Fibroblast of lung (primary cell): ENCODE measurements at places on chromosomes 12 and 14.

DNA sequence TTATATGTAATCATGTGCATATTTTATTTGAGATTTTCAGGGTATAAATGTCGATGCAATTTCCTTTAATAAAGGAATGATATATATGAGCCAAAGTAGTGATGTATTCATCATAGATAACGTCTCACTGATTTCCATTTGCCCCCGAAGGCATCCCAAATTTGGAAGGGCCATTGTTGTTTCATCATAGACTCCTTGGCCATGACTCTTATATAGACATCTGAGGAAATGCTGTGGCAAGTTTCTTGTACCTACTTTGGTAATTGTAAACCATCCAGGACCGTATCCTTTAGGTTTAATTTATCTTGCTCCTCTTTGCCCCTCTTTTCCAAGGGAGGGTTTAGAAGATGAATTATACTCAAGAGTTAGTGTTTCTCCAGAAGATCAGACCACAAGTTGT, 84.7 kb downstream of the SAMD4A start:
- DNase-seq = peak; percentile 44

DNA sequence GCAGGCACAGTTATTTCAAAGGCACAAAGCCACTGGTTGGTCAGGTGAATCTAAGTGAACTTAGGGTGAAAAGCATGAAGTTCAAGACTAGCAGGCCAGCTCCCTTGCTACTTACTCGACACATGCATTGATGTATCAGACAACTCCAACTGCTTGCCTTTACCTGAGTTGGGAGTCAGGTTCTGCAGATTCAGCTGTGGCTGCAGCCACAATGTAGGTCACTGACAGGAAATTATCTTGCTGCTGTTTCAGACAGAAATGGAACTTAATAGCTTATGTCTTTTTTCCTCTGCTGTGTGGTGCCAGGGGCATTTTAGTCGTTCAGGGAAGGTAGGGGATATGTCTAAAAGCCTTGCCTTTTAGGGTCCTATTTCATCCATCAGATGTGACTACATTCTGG, 125.6 kb upstream of the RPH3A start:
- DNase-seq = no peak

DNA sequence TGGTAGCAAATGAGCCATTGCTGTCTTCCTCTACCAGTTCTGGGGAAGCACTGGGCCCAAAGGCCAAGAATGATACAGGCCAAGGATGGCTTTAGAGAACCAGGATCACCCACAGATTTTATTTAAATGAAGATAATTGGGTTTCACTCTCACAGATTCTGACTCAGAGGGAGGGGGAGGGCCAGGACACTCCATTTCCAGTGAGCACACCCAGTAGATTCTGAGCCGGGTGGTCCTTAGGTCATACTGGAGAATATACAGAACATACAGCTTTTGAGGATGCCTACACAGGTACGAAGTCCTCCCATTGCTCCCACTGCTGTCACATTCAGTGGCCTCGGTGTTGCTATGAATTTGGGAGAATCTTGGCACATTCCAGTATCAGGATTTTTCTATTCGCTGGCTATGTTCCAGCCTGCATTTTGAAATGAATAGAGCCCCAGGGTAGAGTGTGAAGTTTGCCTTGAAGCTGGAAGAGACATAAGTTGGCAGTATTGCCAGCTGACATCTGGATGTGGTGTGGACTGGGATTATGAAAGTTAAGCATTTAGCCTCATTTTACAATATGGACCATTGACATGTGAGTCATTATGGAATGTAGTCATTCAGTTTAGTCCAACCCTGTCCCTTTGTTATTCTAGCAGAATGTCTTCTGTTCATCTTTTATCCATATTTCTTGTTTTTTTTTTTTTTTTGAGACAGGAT, 45.8 kb upstream of the POC1B start:
- DNase-seq = peak; percentile 69

DNA sequence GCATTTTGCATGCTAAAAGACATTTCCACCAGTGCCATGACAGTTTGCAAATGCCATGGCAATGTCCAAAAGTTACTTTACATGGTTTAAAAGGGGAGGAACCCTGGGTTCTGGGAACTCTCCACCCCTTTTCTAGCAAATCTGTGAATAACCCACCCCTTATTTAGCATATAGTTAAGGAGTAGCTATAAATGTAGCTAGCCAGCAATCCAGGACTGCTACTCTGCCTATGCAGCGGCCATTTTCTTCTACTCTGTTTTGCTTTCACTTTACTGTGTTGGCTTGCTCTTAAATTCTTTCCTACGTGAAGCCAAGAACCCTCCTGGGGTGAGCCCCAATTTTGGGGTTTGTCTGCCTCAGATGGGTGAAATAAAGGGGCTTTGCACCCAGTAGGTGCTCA, 141.0 kb downstream of the PTPN11 start:
- no peak for DNase-seq

GRCh38 chr14:105178069-105178867, 2.8 kb downstream of the NUDT14 start:
- no peak for DNase-seq

DNA sequence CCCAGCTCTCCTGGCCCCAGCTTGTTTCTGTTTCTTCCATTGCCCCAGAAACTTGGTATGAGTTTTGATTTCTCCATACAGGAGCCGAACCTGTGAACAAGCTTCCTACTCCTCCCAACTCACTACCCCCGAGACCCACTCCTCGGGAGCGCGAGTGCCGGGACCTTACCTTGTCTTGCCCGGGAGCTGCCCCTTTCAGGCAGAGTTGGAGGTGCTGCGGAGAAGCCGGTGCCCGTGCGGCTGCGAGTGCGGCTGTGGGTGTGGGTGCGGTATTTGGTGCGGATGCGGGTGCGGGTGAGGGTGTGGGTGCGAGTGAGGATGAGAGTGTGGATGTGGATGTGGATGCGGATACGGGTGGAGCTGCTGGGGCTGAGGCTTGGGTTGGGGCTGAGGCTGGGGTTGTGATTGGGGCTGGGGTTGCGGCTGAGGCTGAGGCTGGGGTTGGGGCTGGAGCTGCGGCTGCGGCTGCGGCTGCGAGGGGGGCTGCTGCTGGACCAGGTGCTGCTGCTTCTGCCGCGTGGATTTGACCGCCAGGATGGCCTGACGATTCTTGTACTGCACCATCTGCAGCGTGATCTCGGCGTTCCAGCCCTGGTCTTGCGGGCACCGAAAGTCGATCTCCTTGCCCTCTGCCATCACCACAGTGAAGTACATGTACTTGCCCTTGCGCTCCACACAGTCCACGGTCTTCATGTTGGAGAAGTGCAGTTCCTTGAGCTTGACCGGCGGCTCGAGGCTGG, 1.1 kb downstream of the PHLDA1 start:
- DNase-seq = peak; percentile 66

DNA sequence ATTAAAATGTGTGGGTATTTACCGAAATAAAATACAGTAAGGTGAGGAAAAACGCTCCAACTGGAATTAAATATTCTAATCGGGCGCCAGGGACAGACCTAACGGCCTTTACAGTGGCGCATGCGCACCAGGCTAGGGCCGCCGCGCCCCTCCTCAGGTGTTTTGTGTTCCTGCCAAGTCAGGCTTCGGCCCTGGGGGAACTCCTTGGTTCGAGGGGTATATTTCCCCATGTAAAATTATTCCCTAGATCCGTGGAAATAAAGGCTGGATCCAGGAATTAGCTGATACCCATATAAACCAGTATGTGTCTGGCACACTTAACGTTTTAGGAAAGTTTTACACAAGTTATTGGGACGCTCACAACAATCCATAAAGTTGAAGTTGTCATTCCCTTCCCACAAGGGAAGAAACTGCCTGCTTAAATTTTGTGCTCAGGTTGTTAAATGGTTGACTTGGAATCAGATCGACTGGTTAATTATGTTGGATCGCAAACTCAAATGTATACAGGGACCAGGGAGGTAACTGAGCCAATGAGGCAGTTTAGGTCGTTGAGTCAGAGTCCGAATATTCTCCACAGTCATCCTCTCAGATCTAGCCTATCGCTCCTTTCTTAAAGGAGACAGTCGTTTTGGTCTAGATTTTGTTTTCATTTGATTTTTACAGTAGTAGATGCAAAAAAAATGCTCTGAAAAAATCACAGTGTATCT, 621 bp upstream of the ANAPC7 start:
- DNase-seq = peak; percentile 72

GRCh38 chr14:76138119-76138757, 13.5 kb upstream of the GPATCH2L start:
- no peak for DNase-seq

DNA sequence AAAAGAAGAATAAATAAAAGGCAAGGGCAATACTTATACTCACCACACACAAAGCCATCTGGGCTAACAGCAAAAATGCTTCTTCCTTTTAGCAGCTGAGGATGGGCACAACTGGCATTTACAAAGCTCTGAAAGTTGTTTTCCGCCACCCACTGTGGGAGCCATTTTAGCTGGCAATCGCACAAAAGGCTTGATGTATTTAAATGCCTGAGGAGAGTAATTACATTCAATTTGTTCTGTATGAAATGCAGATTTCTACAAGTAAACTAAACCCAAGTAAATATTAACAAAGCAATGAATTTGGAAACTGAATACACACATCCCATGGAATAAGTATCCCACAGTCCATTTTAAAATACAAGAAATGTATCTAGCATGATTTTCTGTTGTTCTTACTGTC, 37.5 kb downstream of the LRIG3 start:
- DNase-seq = no peak
